ENCODE measurements at places on chromosomes 6 and 20. TPM values are rescaled to one million over a fixed set of nuclear protein-coding genes. Genes with fewer than 3 reads are reported as not detected.

CALHM5 gene
- 5.1 TPM for total RNA-seq

DNA sequence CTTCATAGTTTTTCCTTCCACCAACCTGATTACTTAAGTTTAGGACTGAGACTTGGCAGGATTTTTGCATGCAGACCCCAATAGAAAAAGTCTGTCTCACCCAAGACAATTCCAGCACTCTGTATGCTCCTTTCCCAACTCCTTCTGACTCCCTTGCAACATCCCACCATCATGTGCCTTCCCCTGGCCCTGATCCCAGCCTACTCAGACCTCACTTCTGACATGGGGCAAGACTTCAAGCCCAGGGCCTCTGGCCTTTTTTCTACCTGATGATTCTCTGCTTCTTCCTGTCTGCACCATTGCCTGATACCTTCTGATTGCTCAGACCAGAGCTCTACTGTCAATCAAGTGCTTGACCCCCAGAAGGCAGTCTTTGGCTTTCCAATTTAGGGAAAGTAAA is 96.6 kb downstream of the HAO1 start:
- peak; percentile 45 for DNase-seq

DNA sequence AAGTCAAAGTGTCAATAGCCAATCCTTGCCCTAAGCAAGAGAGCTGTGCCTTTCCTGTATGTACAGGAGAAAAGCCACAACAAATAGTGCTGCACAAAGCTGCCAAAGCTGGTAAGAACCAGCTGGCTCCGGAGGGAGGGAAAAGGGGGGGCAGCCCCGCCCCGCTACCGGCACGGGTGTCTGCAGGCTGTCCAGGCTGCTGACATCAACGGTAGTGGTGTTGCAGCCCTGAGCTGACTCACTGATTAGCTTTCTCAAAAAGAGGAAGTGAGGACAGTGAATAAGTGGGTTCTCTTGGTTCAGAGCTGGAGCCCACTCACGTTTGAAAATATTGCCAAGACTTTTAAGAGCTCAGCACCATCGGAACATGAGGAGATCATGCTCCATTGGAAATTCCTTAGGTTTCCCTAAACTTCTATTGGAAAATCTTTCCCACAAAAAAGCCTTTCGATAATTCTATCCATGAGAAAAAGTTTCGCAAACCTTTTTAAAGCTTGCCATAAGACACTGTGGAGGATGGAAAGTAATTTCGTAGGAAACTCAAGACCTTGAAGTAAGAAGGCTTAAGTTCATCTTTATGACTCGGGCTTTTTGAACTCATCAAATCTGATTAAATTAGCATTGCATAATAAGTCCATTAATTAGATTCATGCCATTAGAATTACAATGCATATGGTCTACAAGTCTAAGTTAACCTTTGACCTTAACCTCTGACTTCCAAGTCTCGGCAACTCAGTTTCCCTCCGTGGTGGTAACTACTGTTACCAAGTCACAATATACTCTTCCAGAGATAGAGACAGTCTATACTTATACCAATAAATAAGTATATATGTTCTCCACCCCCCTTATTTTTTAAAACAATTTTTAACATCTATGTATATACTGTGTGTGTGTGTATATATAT is 67.0 kb downstream of the TNFRSF21 start:
- DNase-seq: peak; percentile 94

C6orf15 gene
- 0.71 TPM for total RNA-seq

DNA sequence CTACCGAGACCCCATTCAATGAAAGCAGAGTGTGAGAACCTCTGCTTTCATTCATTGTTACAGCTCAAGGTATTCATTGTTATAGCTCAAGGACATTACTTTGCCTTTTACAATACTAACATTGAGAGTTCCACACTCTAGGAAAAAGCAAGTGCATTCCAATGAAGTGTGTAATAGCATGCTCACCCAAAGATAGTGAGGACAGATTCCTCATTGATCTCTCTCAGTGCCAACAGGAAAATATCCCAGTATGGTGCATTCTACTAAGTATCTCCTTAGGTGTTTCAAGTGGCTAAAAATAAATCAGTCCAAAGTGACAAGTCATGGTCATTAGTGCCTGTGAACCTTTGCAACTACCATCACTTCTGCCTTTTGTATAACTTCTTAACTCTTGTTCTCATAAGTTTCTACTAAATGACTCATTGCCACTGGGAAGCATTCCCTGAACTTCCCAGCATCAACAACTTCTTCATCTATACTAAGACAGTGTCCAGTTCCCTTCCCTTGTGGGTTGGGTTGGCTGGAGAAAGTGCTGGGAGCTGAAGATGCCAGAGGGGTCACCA is 140.7 kb upstream of the STXBP5 start:
- DNase-seq: peak; percentile 74

MYH7B gene
- total RNA-seq: 0.06 TPM

DNA sequence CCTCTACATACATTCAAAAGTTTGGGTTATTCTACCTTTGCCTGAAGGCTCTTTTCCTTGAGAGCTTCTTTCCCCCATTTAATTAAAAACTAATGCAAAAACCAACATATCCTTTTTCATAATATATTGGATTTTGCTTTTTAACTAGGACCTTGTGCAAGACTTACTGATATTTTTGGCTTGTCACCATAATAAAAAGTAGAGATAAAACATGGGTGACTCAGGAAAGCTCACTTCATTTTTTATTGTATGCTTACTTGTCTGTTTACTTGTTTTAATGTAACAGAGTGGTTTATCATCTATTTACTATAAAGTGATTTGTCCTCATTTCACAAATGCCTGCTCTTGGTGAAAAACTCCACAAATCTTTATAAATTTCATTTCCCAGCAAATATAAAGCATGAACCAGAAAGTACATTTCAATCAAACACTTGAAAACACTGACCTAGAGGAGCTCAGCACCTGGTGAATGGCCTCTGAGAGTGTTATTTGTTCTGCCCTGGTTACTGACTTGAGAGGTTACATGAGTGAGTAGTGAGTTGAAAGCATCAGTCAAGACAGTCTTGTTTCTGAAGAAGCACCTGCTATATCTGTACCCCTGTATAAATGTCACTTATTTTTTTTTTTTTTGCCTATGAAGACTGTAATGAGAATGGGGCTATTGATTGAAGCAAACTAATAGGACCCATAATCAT is 20.8 kb downstream of the ADGRG6 start:
- DNase-seq: no peak

MYB gene
- 1.6 TPM for total RNA-seq

Measured in LHCN-M2 (cell line).